ENCODE measurements at places on chromosomes 3 and 15.

GRCh38 chr3:161559177-161559998, 62.8 kb downstream of the OTOL1 start:
- DNase-seq = peak; percentile 36

DNA sequence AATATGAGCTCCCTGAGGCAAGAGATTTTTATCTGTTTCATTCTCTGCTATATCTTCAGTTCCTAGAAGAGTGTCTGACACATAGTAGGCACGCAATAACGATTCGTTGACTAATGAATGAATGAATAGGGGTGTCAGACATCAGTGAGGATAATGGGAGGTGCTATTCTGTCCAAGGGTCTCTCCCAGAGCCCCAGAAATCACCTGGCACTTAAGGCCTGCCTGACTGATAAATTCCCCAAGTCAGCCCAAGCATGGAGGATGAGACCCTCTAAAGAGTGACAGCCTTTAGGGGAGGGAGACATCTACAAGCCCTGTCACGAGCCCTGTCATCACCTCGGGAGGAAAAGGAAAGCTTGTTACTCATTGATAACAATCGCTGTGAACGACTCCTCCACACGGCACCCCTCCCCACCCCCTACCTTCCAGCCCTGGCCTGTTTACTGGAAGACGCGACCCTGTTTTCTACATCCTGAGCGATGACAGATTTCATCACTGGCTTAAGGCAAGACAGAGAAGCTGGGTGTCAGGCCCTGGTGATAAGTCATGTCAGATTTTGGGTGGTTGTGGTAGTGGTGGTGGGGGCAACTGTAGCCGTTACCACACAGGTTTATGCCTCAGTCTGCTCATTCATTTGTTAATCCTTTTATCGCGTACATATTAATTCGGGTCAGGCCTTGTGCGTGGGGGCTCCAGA, 23.1 kb downstream of the BHLHE40 start:
- DNase-seq = no peak

DNA sequence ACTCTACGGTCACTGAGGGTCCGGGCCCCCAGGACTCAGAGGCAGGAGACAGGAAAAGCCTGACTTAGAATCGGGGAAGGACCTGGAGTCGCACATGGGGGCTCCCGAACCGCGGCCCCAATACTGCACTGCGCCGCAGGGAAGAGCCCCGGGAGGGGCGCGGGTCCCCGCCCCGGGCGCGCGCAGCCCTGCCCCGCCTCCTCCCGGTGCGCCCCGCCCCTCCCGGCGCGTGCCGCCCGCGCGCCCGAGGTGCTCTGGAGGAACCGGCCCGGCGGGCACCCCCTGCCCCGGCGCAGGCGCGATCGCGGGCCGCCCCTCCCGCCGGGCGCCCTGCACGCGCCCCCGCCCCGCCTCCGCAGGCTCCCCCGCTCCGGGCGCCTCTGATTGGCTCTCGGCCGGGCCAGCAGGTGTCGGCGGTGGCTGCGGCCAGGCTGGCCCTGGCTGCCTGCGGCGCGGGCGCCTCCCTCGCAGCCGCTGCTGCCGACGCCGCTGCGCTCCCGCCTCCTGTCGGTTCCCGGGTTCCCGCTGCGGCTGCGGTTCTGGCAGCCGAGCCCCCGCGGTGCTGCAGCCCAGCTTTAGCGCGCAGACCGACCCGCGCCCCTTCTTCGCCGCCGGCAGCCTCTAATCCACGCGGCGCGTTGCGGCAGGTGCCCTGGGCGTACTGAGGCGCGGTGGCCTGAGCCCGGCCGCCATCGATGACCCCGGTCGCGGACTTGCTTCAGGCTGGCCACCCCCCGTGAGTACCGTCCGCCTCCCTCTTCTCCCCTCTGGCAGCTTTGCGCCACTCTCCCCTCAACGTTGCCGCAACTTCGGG, at the start of gene MYRIP:
Gene MYRIP (plus strand): TSS at position 429 of the 814 bp plus-strand sequence. CDS start 91,208 bp downstream, outside the sequence.
- no peak for DNase-seq

DNA sequence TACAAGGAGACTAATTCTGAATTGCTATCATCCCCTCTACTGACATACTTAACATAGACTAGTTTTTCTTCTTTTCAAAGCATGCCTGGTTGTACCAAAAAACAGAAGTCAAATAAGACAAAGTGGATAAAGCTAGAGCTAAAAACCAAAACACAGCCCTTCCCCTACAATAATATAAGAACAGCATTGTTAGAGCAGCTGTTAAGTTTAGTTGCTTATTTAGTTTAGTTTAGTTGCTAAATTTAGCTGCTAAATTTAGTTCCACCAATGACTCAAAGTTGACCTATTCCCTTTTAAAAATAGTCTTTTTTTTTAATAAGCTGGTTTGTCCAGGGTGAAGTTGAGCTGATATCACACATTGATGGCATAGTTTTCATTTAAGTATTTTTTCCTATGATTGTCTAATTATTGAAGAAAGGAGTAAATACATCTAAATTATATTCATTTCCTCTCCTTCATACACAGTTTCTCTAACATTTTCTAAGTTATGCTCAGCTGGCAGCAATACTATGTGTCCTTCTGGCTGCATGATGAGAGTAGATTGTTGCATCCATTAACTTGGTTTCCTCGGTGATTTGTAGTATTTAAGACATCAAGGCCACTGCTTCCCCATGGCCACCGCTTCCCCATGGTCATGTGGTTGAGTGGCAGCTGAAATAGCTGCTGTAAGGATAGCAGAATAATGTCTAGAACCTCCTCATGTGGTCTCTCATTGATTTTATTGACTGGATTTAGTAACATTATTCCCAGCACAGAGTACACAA, 718.6 kb upstream of the NECTIN3 start:
- no peak for DNase-seq

- DNase-seq = no peak
Measured at GRCh38 chr3:33807191-33807590, 8.8 kb downstream of the PDCD6IP start.

- DNase-seq = peak; percentile 64
Measured at GRCh38 chr3:132641837-132642538, 17.6 kb downstream of the ACAD11 start.

DNA sequence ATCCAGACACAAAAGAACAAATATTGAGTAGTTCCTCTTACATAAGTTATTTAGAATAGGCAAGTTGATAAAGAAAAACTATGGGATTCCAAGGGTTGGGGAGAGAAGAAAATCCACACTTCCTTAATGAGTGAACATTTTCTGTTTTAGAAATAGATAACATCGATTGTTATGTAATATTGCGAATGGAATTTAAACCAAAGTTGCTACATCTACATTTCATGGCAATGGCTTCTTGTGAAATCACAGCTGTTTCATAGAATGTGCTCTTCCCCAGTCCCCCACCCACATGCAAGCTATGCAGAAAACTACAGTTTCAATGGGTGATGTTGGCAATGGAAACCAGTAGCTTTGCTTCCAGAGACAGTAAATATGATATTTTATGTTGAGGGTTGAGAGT, 1639.5 kb downstream of the SI start:
- DNase-seq = no peak

GRCh38 chr3:13054341-13055285, 18.6 kb downstream of the IQSEC1 start:
- no peak for DNase-seq

Measured in astrocyte of the cerebellum (primary cell).